Activated naive CD4-positive, alpha-beta T cell (primary cell): ENCODE measurements at places on chromosomes 12 and 14.

GRCh38 chr14:24085215-24085614 lies 8.9 kb upstream of the PCK2 start:
- no peak for DNase-seq

- DNase-seq = no peak
These were observed 49.7 kb upstream of the CHPT1 start for GRCh38 chr12:101647711-101648110.

DNA sequence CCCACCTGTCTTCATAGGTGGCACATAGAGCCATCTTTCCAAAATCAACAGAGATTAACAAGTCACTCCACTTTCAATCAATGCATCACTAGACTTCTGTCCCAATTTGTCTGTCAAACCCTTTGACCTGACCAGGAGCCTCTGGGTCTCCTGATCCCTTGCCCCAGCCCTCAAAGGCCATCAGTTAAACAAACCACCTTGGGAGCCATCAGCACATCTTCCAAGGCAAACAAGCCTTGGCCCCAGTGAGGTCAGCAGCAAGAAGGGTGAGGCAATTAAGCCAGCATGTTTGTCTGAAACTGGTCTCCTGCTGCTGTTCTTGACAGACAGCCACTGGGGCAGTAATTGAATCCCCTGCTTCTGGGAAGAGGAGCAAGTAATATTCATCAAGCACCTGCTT lies 742.8 kb upstream of the TBX3 start:
- no peak for DNase-seq

DNA sequence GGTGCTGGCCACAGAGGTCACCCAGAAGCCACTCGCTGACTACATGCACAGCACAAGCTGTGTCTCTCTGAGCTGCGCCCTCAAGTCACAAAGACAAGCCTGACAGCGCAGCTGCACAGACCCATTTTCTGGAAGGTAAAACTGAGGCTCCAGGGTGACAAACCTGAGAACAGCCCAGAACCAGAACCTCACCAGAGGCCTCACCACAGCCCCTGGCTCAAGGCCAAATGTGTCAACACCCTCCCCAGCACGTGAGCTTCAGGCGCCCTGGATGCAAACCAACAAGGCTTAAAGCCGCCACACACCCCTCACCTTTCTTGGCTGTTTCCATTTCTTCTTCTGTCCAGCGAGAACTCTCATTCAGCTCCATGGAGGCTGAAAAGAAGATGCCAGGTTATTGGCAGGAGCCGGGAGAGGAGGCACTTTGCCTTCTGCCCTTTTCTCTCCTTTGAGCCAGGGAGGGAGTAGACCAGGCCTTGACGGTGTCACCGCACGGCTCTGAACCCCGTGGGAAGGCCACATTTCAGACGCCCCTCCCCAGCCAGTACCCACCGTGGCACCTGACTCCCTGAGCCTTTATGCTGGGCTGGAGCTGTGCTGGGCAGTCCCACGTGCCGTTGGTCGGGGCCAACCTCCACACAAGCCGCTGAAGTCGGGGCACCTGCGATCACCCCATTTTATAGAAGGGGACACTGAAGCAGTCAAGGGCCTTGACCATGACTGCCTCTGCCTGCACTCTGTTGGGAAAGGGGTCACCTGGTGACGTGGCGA lies 103.1 kb downstream of the RFLNA start:
- DNase-seq = no peak

- no peak for DNase-seq
These were observed 72.8 kb upstream of the BBS10 start for GRCh38 chr12:76421046-76421445.

- no peak for DNase-seq
These were observed 95.8 kb downstream of the NELL2 start for GRCh38 chr12:44780221-44780790.

GRCh38 chr14:32350020-32350419 lies 20.9 kb downstream of the AKAP6 start:
- no peak for DNase-seq

- no peak for DNase-seq
These were observed 5.7 kb upstream of the SERPINA1 start for GRCh38 chr14:94394025-94394493.

GRCh38 chr12:18703911-18704310 lies 33.9 kb downstream of the PLCZ1 start:
- DNase-seq = no peak

- no peak for DNase-seq
These were observed 931.2 kb downstream of the AACS start for GRCh38 chr12:125996443-125996842.

- no peak for DNase-seq
These were observed 26.0 kb downstream of the C12orf42 start for GRCh38 chr12:103469719-103470118.

- no peak for DNase-seq
These were observed 55.8 kb downstream of the PRIMA1 start for GRCh38 chr14:93732524-93732923.

GRCh38 chr14:70955543-70956480 lies 48.6 kb downstream of the PCNX1 start:
- DNase-seq = no peak

GRCh38 chr12:31964280-31964679 lies 5.1 kb downstream of the RESF1 start:
- no peak for DNase-seq

- no peak for DNase-seq
These were observed 32.9 kb downstream of the C14orf132 start for GRCh38 chr14:96072076-96072475.

GRCh38 chr14:34843011-34843554 lies 32.1 kb downstream of the BAZ1A start:
- DNase-seq = no peak
